ENCODE measurements at places on chromosomes 2 and 18.

GRCh38 chr2:85540133-85540648 is 1.2 kb downstream of the MAT2A start:
- no peak for DNase-seq

DNA sequence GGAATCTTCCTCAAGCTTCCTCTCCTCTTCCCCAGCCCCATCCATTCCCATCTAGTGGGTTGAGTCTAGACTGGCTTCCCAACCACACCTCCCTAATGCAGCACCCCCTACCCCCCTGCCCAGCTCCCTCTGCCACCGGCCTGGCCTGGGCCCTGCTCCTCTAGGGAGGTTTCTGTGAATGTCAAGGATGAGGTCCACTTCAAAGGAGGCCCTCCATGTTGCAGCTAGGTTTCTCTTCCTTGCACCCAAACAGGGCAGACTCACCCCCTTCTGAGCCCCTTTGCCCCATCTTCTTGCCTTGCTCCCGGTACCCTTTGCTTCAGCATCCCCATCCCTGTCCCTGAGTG is 18.3 kb downstream of the EMX1 start:
- no peak for DNase-seq

- DNase-seq, result no peak
Observed at GRCh38 chr2:170006587-170007325, 171.2 kb upstream of the MYO3B start.

- DNase-seq, result no peak
Observed at GRCh38 chr2:163133602-163134001, 295.0 kb upstream of the KCNH7 start.

DNA sequence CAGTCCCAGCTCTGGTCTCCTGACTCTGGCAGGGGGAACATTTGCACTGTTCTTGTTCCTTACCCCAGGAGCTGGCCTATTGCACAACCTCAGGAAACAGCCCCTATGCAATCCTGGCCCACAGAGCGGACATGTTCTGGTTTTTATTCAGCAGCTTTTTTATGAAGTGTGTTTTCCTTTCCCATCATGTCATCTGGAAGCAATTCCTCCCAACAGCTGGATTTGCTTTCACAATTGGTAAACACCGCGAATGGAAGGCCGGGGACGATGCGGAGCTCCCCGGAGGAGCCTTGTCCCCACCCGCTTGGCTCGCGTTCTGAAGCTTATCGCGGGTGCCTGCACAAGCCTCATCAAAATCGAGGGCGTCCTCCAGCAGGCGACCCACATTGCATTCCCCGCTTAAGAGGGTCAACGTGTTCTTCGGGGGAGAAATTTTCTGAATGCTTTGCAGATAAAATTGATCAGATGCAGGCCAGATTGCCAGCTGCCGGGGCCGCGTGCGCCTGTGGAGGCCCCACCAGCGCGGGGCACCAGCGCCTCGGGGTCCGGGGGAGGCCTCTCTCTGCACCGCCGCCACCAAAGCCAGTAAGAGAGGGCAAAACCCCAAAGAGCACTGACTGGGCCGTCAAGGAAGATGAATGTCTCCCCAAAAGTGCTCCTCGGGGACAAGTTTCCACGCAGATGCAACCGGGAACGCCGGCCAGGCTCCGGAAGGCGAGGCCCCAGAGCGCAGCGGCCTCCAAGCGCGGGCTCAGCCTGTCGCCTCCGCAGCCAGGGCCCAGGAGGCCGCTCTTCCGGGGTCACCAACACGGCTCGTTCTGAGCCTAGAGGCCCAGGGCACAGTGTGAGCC is 60.3 kb upstream of the SP3 start:
- peak; percentile 87 for DNase-seq

GRCh38 chr18:50898919-50899318 is 20.0 kb downstream of the ME2 start:
- no peak for DNase-seq

- no peak for DNase-seq
Observed at GRCh38 chr18:42559069-42559690, 556.3 kb downstream of the RIT2 start.

DNA sequence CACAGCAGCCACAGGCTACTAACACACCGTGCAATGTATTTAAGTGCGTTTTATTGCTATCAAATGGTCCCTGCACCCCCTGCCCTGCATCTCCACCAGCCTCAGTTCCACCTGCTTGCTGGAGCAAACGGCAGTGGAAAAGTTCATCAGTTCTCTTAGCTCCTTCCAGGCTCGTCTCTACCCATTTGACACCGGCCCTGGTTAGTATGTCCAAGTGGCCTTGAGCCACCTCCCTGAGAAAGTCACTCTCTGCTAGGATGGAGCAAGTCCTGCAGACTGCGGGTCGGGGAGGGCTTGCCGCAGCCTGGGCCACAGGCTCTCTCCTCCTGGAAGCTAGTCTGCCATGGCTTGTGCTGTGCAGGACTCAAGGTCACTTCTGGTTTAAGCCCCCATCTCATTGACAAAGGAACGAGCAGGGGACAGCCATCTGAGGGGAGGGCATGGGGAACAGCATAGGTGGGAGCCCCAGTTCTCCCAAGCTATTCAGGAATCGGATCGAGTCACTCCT is 74.9 kb downstream of the RHOB start:
- no peak for DNase-seq

DNA sequence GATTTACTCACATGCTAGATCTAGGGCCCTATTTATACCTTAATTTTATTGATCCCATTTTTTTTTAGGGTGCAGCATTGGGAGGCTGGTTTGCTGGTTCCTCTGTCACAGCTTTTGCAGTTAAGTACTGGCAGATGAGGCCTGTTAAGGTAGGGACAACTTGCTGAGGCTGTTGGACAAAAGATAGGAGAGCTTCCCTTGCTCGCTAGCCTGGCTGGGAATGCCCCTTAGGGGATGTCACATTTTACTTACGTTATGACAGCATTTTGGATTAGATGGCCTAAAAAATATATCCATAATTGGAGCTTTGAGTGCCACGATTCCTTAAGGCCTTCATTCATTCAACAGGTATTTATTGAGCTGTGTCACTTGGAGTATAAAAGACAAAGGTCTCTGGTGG is 8.2 kb downstream of the LGALSL start:
- DNase-seq, result no peak

GRCh38 chr2:100126897-100127401 is 15.4 kb downstream of the AFF3 start:
- no peak for DNase-seq

DNA sequence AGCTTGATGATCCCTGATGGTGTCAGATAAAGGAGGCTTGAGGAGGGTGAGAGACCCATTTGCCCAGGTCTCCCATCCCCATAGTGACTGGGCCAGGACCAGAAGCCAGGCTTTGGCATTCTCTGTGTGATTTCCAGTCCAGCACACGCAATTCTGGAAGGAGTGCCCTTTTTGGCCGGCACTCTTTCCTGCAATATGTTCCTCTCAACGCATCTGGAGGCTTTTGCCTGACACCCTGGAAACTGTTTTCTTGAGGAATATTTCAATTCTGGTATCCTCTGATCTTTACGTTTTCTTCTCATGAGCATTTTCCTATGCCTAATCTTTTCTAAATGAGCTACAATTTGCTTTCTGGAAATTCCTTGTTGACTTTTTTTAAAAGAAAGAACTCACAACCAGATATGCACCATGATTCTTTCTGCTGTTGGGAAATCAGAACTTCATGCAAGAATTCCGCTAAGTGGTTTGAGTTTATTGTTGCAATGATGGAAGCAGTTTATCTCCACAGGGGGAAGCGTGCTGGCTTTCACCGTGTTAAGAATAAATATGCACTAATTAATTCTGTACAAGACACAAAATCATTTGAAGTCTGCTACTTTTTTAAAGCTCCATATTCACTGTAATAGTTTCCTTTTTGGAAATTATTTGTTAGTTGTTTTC is 143.7 kb downstream of the NAPG start:
- DNase-seq, result no peak

- no peak for DNase-seq
Observed at GRCh38 chr2:62958206-62958605, 92.4 kb upstream of the OTX1 start.

Data from Right ventricle myocardium superior (tissue), 1 donor.